Right ventricle myocardium inferior (tissue), 1 donor: ENCODE measurements at places on chromosomes 4 and X.

- no peak for DNase-seq
These were observed 5.3 kb downstream of the SLAIN2 start for GRCh38 chr4:48346594-48346993.

DNA sequence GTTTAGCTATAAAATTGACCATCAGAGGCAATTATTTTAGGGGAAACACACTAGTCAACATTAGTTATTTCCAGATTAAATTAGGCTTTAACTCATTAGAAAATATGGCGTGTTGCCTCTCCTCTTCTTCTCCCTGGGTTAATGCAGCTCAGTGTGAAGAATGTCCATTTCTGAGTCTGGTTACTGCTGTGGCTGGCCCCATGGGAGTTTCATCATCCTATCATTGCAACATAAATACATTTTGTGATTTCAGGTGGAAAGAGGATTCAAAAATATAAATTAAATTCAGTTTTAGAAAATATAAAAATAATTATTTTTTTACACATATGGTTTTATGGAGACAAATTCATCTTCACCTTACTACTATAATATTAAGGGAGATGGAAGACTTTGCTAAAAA lies 288.5 kb upstream of the ARSJ start:
- no peak for DNase-seq

GRCh38 chr4:148359769-148360168 lies 82.4 kb downstream of the NR3C2 start:
- no peak for DNase-seq

DNA sequence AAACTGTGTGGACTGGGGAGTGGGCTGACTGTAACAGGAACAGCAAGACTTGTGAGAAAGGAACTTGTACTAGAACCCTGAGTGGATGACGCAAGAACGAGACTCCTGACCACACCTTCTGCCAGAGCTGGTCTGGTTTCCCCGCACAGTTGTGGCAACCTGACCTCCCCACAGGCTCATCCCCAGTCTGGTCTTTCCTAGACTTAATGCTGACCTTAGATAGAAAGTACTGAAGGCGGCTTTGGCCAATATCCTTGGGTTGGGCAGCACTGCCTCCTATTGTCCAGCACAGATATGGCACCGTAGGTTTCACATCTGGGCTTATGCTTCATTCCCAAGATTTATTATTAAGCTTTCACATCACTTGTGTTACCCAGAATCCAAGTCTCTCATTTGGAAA lies 137.8 kb upstream of the FRG1 start:
- DNase-seq, result no peak

GRCh38 chr4:94414907-94415306 lies 36.8 kb upstream of the PDLIM5 start:
- no peak for DNase-seq

DNA sequence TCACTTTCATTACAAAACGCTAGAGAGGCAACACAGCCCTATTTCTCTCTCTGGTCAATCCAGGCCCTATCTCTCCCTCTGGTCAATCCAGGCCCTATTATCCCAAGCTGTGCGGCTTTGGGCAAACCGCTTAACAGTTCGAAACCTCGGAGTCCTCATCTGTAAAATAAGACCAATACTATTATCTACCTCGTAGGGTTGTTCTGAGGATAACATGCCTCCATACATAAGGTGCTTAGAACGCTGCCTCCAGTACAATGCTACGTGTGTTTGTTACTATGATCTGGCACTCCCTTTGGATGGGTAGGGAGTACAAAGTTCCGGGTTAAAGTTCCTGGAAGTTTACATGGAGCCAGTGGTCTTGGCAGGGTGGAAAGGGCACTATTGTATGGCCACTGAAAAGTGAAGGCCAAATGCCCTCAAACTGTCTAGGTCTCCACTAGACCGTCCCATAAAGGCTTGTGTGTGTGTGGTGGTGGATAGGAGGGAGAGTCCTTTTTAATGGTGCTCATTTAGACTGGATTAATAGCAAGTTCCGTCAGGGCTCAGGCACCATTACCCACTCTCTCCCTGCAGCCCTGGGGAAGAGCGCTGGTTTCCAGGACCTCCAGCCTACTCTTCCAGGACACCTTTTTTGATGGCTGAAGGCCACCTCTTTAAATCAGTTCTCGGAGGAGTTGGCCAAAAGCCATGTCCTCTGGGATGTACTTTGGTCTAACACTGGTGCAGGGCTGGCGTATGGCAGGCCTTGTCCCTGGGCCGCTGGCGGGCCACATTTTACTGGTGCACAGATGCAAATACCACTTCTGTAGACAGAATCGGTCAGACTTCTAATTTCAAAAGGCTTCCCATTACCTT lies 75.6 kb upstream of the BCOR start:
- DNase-seq, result no peak

GRCh38 chr4:4849106-4849505 lies 10.4 kb upstream of the MSX1 start:
- DNase-seq, result no peak

DNA sequence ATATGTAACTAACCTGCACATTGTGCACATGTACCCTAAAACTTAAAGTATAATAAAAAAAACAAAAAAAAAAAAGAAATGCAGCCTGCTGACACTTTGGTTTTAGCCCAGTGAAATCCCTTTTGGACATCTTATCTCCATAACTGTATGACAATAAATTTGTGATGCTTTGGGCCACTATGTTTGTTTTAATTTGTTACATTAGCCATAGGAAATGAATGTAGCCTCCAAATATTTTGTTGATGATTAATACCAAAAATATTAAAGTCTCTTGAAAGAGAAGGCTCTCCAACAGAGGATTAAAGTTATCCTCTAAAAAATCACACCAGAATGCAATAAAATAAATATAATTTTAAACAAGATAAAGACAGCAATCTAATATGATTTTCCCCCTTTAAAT lies 852.7 kb upstream of the SLIT2 start:
- no peak for DNase-seq

- DNase-seq, result no peak
These were observed 15.9 kb downstream of the CTAG1A start for GRCh38 chrX:154600759-154601374.

DNA sequence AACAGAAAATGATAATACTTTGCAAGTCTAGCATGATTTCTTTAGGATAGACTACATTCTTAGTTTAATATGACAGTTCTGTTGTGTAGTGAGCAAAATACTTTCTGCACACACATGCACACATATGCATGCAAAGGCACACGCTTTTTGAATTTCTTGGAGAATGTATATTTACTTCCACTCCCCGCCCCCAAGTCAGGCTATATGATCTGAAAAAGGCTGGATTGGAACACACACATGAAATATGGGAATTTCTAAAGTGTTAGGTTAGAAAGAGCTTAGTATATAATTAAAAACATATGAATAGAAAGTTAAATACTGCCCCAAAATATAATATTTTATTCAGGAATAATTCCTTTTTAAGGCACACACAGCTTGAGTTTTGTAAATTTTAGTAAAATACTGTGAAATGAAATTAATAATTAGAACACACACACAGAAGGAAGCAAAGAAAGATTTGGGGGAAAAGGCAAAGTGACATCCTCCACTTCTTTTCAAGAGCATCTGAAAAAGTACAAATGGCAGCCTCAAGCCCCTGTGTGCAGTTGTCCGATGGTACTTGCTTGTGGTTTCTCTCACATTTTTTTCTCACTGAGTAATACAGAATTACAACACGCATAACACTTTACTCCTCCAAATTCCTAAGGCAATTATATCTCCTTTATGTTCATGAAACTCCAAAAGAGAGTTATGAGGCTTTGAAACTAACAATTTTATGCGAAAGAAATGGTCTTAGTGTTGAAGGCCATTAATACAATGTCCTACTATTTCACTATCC lies 228.9 kb upstream of the ETNPPL start:
- no peak for DNase-seq

GRCh38 chr4:147954850-147955249 lies 223.0 kb downstream of the ARHGAP10 start:
- no peak for DNase-seq

DNA sequence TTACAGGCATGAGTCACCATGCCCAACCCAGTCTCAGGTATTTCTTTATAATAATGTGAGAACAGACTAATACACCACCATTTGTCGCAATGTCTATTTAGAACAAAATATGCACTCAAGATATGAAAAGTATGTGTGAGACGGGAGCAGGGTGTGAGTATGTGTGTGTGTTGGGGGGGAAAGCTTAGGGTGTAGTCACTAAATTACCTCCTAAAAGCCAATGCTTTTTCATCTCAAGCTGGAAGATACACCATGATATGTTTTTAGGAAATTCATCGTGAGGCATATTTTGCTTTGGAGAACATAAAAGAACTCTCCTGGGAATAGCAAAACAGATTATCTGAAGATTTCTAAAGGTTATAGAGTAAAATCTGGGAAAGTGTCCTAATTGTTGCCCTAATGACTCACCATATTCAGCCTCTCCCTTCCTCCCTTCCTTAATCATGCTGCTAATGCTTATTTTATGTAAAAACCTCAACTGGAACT lies 262.7 kb downstream of the PDHA2 start:
- DNase-seq, result no peak

GRCh38 chr4:56289934-56290333 lies 97.4 kb downstream of the AASDH start:
- no peak for DNase-seq

DNA sequence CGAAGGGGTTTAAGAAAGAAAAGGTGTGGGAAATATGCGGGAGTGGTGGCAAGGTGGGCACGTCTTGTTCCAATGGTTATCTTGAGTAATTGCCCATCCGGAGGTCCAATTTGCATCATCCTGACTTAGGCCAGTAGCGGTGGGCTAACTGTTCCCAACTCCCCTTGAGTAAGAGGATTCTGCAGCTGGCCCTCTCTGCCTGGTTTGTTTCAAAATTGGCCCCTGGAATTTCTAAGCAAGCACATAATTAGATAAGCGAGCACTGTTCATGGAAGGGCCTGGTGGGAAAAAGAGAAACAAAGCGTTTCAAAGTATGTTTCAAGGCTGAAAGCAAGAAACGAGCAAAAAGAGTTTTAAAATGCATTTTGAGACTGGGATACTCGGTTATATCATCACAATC lies 198.2 kb downstream of the CEP135 start:
- DNase-seq, result no peak

- no peak for DNase-seq
These were observed 57.5 kb downstream of the GPR82 start for GRCh38 chrX:41781500-41781899.

DNA sequence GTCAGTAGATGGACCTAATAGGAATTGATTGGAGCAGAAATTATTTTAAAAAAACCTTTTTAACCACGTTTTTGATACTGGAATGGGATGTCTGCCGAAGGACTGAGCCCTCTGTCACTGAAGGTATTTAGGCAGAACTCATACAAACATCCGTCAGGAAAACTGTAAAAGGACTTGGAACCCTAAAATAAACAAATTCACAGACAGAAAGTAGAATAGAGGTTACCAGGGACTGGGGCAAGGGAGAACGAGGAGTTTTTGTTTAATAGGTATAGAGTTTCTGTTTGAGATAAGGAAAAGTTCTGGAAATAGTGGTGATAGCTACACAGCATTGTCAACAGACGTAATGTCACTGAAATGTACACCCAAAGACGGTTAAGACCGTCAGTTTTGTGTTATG lies 105.5 kb downstream of the BCOR start:
- no peak for DNase-seq

DNA sequence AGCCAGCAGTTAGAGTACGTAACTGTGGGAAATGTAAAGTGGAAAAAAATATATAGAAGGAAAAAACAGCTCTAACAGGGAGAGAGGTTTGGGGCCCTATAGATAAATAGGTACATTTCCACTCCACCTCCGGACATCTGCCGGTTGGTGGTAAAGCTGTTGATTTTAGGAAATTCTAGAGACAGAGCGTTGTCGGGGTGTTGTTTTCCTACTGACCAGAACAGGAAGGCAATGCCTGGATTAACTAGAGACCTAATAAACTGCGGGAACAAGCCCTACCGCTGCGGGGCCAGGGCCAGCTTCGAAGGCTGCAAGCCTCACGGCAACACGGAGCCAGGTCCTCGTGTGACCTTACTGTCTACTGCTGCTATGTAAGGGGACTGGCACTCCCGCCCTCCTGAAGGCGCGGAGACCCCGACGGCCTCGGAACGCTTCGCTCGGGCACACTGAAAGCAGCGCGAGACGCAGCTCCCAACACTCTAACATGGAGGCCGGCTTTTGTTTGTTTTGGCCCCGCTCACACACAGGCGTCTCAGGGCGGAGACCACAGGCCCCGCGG lies 702 bp upstream of the CDKN2AIP start:
- DNase-seq, result no peak
